ENCODE measurements at places on chromosomes 3 and 15.

DNA sequence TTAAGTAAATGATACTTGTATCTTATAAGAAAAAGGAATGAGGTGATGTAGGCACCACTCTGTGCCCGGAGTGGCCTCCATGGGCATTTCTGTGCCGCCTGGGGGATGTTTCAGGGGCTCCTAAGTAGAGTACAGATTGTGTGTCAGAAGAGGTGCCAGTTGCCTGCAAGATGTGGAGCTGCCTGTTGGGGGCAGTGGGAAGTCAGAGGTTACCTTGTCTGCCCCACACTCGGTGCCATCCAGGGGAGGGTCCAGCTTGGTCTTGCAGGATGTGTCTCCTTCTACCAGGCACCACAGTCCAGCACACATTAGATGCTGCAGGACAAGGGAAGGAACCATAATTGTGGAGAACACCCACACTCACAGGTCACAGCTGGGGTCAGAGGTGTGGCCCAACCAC lies 208.8 kb downstream of the ADAMTS17 start:
- no peak for ATAC-seq

DNA sequence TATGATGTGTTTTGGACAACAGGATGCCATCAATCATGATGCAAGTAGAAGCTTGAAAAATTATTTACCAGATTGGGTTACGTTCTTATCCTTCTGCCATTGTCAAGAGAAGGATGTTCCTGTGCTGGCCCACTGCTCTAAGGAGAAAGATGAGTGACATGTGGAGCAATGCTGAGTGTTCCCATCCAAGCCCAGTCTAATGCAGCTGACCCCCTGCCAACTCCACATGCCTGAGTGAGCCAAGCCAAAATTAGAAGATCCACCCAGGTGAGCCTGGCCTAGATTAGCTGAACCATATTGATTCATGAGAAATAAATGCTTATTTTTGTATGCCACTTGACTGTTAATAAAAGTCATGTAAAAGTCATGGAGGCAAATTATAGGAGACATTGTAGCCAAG lies 446.5 kb downstream of the CNTN3 start:
- ATAC-seq, result no peak

GRCh38 chr3:60140160-60140559 lies 1090.3 kb upstream of the CFAP20DC start:
- ATAC-seq, result no peak

DNA sequence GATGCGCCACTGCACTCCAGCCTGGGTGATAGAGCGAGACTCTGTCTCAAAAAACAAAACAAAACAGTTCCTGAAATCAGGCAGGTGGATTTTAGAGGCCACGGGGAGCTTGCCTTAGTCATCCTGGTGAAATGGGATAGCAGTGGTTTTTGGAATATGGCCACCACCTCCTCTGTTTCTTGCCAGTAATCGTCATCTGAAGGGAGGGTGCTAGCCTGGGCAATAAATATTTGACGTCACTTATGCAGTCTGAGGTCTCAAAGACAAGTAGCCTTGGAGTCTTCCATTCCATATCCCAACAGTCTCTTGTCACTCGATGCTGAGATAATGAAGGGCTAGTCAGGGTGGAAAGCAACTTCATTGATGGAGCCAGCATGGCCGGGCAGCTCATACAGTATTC lies 55.2 kb downstream of the KCNAB1 start:
- no peak for ATAC-seq

DNA sequence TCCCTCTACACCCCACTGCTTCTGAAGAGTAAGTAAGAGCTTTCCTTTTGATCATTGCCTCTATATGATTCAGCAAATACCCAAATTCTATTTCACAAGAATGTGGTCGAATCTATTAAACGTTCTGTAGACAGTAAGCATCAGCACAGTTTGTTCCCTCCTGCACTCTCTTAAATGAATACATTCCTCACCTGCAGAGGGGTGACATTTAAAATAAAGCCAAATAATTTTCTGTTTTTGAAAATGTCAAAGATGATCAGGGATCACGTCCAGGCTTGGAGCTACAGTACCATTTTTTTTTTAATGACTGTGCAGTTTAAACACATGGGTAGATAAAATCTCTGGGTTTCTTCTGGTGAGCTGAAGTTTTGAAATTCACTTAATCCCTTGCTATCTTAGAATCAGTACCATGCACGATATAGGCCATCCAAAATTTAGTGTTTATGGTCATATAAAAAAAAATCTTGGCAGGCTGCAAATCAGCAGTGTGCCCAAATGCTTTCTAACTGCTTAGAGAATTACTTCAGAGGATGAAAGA lies 12.8 kb downstream of the PYDC2 start:
- ATAC-seq, result no peak

DNA sequence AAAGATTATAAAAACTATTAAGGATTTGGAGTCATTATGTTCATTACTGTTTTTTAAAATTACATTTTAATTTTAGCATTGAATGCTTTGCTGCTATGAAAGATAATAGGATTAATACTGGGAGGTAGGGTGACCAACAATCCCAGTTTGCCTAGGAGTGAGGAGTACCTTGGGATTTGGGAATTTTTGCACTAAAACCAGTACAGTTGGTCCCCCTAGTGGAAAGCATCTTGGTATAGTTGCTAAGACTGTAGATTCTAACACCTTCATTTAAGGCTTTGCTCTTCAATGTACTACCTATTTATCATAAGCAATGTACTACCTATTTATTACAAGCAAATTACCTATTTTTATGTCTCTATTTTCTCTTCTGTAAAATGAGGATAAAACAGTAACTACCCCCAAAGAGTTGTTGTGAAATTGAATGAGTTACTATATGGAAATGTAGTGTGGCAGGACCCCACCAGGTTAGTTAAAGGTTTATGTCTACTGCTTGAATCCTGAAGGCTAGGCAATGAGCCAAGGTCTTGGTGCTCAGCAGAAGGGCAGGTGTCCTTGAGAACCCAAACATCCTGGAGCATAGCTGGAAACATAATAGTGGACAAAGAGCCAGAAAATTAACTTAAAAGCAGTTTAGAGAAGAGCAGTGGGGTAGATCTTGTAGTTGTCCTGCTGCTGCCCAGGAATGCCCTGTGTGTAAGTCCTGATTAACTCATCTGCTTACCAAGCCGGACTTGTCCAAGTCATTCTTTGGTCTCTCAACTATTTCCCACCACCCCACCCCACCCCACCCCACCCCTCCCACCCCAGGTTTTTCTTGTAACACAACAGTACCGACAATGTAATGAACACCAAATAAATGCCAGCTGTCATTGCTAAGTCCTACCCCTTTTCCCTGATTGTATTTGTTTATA lies 49.2 kb upstream of the NMD3 start:
- no peak for ATAC-seq

GRCh38 chr3:69426291-69426966 lies 40.5 kb upstream of the FRMD4B start:
- ATAC-seq, result no peak

GRCh38 chr3:111872979-111873378 lies 13.9 kb downstream of the PHLDB2 start:
- no peak for ATAC-seq

- ATAC-seq, result no peak
These were observed 663.1 kb upstream of the ADAMTS9 start for GRCh38 chr3:65350801-65351476.

GRCh38 chr3:18546632-18547031 lies 121.5 kb upstream of the SATB1 start:
- ATAC-seq, result peak; percentile 96

GRCh38 chr3:139689708-139690228 lies 12.0 kb upstream of the NMNAT3 start:
- no peak for ATAC-seq

- peak; percentile 28 for ATAC-seq
These were observed 37.0 kb upstream of the TRIM71 start for GRCh38 chr3:32780735-32781210.

- no peak for ATAC-seq
These were observed 25.1 kb downstream of the ADCY5 start for GRCh38 chr3:123423806-123424205.

DNA sequence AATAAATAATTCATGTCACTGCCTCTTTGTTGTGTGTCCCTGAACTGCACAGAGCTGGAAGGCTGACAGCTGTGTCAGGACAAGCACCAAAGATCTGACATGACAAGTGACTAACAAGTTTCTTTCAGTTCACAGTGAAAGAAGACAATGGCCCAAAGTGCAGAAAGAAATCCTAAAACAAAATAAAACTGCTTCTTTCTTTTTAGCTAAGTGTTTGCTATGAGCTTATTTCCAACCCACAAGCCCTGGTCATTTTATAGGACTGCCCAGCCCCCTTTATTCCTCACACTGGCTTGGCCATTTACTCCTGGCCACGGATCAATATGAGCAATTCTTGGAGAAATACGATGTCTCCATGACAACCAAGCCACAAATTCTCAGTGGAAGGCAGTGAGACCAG lies 238.5 kb downstream of the WDR72 start:
- ATAC-seq, result no peak

DNA sequence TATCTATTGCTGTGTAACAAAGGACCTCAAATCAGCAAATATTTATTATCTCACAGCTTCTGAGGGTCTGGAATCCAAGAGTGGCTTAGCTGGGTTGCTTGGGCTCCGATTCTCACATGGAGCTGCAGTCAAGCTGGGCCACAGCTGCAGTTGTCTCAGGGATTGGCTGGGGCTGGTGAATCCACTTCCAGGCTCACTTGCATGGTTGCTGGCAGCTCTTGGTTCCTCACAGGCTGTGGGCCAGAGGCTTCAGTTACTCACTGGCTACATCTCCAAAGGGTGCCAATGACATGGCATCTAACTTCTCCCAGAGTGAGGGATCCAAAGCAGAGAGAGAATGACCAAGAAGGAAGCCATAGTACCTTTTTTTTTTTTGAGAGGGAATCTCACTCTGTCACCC lies 13.9 kb upstream of the SYNM start:
- ATAC-seq, result no peak

- no peak for ATAC-seq
These were observed 234.2 kb upstream of the MCTP2 start for GRCh38 chr15:93997071-93997658.

GRCh38 chr15:45884755-45885445 lies 250.1 kb downstream of the SQOR start:
- no peak for ATAC-seq

DNA sequence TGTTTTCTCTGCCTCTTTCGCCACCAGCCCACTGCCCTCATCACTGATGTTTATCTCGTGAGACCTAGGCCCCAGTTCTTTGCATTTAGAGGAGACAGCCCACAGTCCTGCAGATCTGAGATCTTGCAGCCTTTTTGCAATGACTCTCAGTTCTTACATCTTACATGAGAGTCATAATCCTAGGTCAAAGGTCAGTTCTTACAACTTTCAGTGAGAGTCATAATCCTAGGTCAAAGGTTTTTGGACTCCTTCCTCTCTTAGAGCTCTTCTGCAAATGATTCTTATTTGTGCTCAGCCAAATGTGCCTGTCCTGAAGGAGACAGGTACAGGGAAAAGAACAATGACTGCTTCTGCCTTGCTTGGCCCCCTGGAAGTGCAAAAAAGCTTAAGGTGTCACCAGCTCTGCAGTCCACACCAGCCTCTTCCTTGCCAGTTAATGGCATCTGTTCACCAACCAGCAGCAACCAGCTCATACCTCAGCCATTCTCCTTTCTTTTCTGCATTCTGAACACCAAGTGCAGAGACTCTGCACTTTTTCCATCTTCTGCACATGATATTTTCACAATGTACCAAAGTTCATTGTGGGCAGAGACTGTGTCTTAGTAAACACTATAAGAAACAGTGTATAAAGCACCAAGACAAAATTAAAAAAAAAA lies 67.1 kb downstream of the ABHD5 start:
- no peak for ATAC-seq

DNA sequence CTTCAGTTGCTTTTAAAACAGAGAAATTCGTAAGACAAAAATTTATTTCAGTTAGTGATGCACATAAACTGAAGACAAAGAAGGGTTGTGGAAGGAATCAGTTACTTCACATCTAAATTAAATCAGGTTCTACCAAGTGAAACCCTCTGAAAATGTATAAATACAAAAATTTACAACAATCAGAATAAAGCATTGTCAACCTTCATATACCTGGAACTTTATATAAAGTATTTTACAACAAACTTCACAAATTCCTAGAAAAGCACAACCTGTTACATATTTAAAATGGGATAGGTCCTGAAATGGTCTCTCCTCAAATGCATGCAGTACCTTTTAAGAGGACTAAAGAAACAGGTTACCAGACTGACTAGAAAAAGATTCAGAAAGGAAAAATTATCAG lies 26.9 kb downstream of the ATOSA start:
- ATAC-seq, result no peak

- ATAC-seq, result no peak
These were observed 44.6 kb downstream of the EIF4E3 start for GRCh38 chr3:71680603-71681002.

DNA sequence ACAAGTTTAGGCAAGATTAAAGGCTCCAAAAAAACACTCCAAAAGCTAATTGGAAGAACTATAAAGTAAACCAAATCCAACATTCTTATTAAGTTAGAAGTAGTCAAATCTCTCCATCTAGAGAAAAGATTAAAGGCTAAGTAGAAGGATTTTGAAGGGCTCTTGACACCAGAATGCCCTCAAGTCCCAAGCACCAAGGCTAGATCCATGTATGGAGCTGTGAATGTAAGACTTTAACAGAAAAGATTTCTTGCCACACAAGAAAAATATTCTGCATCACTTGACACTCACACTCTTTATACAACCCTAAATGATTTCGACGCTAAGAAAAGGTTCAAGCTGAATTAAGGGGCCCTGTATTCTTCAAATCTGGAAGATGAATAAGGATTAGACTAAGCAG lies 345.2 kb downstream of the VGLL3 start:
- no peak for ATAC-seq

- peak; percentile 80 for ATAC-seq
These were observed 37.9 kb downstream of the PPCDC start for GRCh38 chr15:75061272-75061671.

- no peak for ATAC-seq
These were observed 23.4 kb downstream of the DPP8 start for GRCh38 chr15:65494076-65494475.

DNA sequence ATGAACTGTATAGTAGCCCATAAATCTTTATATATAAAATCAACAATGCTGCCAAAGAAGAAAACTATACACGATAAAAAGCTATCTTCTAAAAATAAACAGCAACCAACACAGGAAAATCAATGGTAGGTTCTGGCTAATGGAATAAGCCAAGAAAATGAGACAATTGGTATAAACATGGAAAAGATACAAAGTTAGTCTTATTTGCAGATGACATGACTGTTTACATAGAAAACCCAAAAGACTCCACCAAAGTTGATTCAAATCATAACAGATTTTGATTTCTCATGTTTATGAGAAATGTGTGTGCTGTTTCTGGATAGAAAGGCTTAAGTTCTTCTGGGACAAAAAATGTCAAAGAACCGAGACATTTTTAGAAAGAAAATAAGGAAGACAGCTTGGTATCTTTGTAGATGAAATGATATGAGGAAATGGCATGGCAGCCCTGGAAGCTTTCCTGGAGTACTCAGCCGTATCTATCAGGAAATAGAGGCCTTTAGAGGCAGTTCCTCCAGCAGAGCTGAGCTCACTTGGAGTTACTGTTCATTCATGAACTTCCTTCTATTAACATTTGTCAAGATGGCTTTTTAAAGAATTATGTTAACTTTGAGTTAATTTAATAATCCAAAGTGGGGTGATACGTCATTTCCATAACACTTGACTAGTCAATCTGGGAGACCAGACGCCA lies 36.7 kb upstream of the VILL start:
- ATAC-seq, result no peak

- no peak for ATAC-seq
These were observed 42.4 kb upstream of the PPIB start for GRCh38 chr15:64205202-64205601.

GRCh38 chr3:32303977-32304881 lies 65.7 kb downstream of the CMTM8 start:
- ATAC-seq, result no peak
